ENCODE measurements at places on chromosomes 3 and 15.

- DNase-seq = no peak
Measured at GRCh38 chr3:53109190-53109589, 21.0 kb downstream of the RFT1 start.

- no peak for DNase-seq
Measured at GRCh38 chr3:114221165-114221880, 16.1 kb downstream of the ZNF80 start.

DNA sequence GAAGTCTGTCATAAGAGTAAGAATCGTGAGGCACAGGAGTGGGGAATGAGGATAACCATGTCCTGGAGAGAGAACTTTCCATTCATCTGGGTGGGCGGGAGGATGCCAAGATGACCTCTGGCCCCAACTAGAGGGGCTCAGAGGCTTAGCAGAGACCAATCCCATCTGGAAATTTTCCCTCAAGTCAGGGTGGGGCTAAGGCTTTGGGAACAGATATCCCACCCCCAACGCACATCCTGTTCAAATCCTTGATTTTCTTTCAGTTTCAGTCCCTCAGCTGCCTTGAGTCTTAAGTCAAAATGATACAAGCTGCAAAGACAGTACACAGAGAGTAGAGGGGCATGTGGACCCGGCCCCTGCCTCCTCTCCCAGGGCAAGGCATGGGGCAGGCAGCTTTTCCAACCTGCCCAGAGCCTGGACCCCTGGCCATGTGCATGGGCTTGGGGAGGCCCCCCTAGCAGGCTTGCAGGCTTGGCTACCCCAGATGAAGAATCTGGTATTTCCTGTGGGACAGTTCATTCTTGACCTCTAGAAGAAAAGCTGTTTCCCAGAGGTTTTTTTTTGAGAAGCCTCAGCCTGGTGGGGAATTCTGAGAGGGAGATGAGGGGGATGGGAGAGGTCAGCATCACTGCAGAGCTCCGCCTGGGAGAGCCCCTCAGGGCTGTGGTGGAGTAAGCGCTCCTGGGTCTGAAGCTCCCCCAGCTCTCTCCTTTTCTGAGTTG, 109.7 kb upstream of the HACD2 start:
- no peak for DNase-seq

DNA sequence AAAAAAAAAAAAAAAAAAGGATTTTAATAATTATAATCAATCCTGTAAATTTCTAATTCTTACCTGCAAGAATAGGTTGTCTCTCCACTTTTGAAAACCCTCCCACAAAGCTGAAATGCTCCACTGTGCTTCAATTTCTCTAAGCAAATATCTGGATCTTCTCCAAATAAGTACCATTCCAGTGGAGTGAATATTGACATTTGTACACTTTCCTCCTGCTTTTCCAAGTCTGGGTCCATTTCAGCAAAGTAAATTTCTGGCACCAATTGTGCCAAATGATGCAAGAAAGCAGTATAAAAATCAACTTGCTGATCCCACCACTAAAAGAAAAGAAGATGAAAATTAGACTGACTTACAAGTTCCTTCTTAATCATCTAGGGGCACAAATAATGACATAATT, 19.9 kb downstream of the UBR1 start:
- no peak for DNase-seq

- peak; percentile 98 for DNase-seq
Measured at GRCh38 chr3:73874606-73875369, 250.0 kb upstream of the PDZRN3 start.

- peak; percentile 33 for DNase-seq
Measured at GRCh38 chr15:38474155-38474757, 20.3 kb downstream of the FAM98B start.

DNA sequence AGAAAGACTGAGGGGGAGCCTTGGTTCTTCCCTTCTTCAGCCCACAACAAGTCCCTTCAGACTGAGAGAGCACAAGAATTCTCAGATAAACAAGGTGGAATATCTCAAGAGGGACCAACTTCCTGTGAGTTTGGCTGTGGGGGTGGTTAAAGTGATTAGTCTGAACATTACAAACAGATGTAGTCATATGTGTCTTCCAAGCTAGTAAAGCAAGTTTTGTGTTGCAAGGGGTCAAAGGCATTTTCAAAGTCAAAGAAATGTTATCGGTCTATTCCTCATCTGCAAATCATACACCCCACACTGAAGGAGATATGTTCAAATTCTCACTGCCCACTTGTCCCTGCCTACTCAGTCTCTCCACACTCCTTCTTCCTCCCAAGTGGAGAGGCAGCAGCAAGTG, 242.5 kb downstream of the FAM43A start:
- DNase-seq = no peak

GRCh38 chr3:105674437-105675065, 194.3 kb downstream of the CBLB start:
- DNase-seq = no peak

DNA sequence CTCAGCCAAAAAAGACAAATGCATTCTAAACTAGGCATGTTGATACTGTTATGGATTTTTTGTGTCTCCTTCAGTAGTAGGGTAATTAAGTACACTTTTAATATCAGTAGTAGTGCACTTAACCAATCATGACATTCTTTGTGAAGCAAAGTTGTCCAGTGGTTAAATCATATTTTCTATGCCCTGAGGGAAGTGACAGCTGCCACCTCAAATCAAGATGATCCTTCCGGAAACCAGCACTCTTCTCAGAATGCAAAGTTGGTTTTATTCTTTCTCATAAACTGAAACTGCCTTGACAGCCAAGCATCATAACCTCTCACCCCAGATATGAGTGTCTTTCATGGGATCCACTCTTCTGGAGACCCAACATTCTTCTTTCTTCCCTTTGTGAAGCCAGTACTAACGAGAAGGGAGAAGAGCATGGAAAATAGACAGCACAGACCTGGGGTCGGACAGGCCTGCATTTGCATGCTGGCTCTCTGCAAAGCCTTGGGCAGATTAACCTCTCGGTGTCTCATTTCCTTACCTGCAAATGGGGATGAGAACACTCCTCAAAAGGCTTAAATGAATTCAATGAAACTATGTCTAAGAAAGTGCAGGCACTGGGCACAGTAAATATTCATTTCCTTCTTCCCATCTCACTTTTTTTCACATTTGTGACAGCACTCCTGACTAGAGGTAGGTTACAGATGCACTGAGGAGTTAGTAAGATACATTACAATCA, 13.2 kb downstream of the AAGAB start:
- DNase-seq = no peak

DNA sequence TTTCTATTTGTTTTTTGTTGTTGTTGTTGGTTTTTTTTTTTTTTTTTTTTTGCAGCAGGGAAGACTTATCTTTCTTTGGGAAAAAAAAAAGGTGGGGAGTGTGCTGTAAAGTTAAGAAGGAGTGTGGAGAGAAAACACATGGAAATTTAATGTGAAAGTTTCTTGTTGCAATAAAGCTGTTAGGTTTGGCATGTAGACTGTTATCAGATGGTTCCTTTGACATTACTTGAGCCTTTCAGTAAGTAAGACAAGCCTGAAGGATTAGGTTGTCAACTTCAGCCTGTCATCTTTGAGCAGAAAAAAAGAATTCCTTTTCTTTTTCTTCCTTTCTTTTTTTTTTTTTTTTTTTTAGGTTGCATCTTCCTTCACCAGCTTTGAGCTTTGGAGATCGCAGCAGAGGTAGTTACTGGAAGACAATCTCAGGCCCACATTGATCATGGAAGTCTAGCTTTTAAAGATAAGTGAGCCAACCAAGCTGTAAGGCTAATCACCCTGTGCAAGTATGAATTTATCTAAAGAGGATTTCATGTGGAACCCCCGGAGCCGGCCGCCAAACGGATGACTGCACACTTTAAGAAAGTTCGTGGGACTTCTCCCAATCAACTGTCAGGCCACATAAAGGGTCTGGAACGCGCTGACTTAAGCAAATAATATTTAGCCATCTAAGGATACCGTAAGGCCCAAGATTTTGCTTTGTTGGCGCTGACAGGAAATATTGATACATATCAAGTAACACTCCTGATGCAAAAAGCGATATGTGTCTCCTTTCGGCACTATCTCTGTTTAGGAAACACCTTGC, 1040.1 kb upstream of the NR2F2 start:
- DNase-seq = no peak

DNA sequence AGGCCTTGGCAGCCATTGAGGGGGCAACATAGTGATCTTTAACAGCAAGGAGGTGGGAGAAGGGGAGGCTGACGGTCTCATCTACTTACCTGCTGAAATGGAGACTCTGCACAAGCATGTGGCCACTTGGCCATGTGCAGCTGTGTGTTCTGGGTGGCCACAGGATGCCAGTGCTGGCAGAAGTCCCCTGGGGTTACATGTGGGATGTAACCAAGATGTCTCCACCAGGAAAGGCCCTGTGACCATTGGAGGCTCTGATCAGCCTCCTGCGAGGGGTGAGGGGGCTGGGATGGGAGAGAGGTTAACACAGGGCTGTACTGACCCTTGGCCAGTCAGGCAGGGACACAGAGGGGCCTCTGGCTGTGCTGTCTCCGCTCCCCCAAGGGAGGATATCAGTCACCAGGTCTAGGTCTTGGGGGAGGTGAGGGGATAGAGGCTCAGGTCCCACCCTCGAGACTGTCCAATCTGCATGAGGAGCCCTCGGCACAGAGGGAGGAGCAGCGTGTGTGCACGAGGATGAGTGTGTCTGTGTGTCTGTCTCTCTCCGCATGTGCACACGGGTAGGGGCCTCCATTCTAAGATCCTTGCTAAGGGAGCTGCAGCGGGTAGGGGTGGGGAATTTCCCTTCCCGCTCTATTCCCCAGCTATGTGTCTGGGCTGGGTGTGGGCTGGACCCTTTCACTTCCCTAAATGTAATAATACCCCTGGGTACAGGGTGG, 19.5 kb downstream of the PRKCD start:
- DNase-seq = no peak

DNA sequence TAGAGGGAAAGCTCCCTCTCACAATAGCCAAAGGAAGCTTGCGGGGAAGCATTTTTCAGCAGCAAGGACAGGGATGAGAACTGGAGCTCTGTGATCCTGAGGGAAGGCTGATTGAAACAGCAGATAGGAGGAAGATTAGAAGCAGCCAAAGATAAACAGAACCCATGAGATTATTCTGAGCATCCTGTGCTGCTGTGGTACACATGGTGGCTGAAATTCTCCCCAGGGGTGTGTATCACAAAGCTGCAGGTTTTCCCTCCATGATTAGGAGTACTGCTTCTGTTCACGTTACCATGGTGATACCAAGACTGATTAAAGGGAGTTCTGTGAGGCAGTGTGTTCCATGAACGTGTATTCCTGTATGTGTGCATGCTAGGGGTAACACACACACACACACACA, 30.3 kb upstream of the PSMD6 start:
- DNase-seq = no peak

DNA sequence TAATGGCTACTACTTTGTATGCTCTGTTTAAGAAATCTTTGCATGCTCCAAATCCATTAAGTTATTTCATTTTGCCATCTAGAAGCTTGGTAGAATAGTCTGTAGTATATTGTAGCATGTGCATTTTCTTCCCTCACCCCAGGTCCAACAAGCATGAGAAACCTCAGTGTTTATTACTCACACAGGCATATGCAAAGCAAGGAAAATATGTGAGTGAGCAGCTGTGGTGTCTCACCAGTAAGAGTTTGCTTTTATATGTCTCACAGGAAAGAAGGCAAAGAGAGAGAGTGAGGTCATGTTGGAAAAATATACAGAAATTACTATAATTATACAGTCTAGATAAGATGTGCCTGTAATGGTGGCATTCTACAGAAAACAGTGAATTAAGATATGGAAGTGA, 312.5 kb downstream of the C3orf38 start:
- DNase-seq = no peak

GRCh38 chr3:177427540-177427939, 230.3 kb upstream of the TBL1XR1 start:
- no peak for DNase-seq

DNA sequence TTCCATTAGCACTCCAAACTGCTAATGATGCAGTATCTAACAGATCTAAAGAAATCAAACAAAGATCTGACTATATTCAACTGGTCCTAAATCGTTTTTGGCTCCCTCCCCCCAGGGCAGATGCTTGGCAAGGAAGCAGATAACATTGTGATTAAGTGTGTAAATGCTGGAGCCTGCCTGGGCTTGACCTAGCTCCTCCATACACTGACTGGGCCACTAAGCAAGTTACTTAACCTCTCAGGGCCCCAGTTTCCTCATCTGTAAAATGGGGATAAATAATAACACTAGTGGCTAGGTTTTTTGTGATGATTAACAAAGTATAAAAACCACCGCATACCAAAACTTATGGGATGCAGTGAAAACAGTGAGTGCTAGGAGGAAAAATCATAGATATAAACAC, 9.2 kb downstream of the EID1 start:
- DNase-seq = no peak

DNA sequence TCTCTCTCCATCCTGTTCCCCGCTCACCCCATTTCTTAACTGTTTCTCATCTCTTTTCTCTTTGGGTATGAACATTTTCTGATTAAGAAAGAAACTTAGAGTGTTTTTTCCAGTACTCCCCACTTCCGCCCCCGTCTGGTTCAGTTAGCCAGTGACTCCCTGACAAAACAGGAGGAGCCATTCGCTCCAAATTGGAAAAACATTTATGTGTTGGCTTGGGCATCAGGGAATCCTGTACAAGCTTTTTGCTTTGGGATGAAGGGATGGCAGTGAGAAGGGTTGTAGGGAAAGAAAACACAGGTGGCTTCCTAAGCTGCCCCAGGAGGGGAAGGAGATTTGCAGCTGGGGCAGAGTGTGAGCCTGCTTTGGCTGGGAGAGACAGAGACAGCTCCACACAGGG, 47.0 kb downstream of the BOC start:
- DNase-seq = no peak

DNA sequence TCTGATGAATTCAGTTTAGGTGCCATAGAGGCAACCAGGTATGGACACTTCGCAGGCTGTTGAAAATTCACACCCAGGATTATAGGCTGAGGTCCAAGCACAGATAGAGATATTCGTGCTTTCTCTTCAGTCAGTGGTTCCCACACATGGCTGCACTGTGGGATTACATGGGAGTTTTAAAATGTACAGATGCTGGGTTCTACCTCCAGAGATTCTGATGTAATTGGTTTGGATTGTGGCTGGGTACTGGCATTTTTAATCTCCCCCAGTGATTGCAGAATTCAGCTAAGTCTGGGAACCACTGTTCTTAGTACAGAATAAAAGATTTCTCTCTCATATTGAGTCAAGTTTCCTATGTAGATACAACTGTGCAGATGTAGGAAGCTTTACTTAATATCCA, 91.6 kb downstream of the FOXB1 start:
- DNase-seq = no peak

- DNase-seq = no peak
Measured at GRCh38 chr3:45936261-45936660, 7.0 kb upstream of the CXCR6 start.

DNA sequence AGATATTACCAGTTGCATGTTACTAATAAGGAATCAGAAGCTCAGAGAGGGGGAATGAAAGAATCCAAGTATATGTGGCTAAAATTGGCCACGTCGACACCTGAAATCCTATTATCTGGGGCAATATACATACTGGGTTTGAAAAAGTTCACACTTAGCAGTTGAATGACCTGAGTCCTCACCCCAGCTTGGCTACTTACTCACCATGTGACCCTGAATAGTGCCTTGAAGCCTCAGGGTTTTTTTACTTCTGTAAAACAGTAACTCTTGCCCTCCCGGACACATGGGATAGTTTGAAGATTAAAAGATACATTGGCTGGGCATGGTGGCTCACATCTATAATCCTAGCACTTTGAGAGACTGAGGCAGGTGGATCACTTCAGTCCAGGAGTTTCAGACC, 342.2 kb upstream of the TPRG1 start:
- no peak for DNase-seq

GRCh38 chr3:117011687-117012250, 302.2 kb downstream of the TUSC7 start:
- no peak for DNase-seq
